ENCODE measurements at places on chromosomes 2 and 18.

- no peak for DNase-seq
These were observed 5.3 kb upstream of the ITPRID2 start for GRCh38 chr2:181886192-181886591.

DNA sequence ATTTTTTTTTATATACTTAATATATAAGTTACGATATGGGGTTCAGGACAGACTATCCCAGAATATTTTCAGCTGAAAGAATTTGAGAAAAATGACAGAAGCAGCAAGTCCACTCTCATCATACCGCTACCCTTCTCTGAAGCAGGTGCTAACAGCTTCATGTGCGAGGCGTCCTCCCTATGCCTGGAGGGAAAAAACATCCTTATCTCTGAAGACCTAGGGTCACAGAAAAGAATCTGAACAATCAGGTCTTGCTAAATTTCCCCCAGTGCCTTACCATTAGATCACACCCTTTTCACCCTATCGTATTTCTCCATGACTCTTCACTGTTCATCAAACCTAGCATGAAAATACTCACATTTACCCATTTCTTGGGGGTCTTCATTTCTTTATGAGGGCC, 51.9 kb upstream of the CREB1 start:
- no peak for DNase-seq

GRCh38 chr2:158731386-158731785, 63.7 kb upstream of the DAPL1 start:
- no peak for DNase-seq

GRCh38 chr2:80154231-80154915, 150.2 kb downstream of the LRRTM1 start:
- no peak for DNase-seq

GRCh38 chr2:238235856-238236255, 4.0 kb downstream of the HES6 start:
- no peak for DNase-seq

DNA sequence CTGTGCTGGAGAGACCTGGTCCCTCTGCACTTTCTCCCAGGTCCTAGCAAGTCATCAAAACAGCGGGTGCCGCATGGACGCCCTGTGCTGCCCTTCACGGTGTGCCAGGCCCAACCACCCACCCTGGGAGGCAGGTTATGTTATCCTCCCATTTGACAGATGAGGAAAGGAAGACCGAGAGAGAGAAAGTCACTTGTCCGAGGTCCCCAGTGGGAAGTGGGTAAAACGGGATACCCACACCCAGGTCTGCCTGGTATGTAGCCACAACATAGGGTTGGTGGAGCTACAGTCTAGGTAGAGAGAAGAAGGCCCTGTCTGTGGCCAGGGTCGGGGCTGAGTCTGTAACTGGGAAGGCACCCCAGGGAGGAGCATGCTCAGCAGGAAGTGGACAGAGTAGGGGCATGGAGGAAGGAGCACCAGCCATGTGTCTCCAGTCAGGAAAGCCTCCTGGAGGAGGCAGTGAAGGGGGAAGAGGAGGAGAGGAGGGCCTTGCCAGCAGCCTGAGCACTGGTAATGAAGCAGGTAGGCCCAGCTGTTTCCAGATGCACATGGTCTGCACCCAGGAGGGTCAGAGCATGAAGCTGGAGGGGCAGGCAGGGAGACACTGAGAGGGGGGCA, 98.4 kb downstream of the ZFP36L2 start:
- no peak for DNase-seq

DNA sequence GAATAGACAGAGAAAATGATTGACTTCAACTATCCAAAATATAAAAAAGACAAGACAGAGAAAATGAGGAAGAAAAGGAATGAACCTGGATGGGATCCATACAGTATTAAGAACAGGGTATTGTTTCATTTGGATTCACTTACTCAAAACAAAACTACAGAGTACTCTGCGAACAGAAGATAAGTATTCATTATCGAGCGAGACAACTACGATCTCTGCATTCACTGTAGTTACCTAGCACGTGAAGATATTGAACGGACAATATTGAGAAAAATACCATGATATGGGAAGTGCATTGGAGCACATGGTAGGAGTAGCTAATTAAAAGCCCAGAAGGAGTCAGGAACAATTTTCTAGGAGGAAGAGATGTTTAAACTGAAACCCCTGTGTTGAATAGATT, 1.0 kb upstream of the ORC2 start:
- DNase-seq, result no peak

- DNase-seq, result no peak
These were observed 357.9 kb downstream of the PID1 start for GRCh38 chr2:228913176-228913575.

DNA sequence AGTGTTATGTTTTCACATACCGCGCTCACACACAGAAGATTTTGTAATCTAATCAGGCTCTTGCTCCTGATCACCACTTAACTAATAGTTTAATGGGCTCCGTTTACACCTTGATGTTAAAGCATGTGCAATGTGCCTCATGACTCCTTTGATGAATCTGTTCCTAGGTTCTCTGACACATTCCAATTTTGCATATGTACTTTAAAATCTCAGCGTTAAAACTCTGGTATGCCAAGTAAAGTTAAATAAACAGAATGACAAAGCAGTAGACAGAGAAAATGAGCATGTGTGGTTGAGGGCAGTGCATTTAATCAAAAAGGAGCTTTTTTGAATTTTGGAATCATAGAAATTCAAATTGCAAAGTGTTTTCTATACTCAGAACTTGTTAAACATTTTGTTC, 96.4 kb downstream of the TCF4 start:
- no peak for DNase-seq

GRCh38 chr2:226405465-226405864, 394.2 kb downstream of the IRS1 start:
- no peak for DNase-seq

DNA sequence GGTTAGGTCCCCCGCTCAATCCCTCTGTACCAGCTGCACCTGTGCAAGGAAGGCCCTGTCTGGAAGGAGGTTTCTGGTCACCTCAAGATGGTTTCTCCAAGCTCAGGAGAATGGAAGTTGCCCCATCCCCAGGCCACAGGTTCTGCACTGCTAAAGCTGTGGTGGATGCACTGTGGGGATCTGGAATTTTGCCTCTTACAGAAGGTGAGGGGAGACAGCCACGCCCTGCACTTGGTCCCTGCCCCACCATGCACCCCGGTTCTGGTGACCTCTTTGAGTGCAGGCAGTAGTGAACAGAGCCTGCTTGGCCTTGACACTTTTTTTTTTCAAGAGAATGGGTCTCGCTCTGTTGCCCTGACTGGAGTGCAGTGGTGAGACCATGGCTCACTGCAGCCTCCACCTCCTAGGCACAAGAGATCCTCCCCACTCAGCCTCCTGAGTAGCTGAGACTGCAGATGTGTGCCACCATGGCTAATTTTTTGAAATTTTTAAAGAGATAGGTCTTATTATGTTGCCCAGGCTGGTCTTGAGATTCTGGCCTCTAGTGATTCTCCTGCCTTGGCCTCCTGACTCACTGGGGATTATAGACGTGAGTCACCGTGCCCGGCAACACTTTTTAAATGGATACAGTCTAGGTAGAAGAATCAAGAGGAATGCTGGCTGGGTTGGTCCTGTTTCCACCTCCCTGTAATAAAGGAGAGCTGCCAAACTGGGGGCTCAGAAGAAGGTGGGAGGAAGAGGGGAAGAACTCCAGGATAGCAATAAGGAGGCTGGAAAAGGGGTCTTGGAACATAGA, 5.8 kb upstream of the NT5DC4 start:
- DNase-seq, result no peak

DNA sequence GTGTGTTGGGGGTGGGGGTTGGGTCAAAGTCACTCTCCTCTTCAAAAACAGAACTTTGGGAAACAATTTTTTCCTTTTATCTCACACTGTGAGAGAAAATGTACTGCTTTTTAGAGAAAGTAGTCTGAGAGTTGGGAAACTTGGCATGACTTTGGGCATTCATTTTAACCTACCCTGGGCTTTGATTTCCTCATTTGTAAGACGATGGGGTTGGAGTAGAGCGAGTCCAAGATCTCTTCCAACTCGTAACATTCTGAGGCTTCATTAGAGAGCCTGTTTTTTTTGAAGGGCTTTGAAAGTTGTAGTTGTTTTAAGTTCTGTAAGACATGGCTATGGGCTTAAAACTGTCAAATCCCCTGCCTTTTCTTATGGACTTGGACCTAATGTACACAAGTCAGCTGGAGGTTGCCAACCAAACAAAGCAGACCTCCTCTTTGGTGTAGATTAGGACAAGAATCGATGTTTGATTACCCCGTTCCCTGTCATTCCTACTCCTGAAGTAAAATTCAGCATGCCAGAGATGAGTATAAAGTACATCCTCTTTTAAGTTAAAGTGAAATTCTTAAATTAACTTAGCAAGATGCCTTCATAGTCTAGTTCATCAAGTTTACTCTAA, 8.4 kb downstream of the PHLPP1 start:
- DNase-seq, result no peak

DNA sequence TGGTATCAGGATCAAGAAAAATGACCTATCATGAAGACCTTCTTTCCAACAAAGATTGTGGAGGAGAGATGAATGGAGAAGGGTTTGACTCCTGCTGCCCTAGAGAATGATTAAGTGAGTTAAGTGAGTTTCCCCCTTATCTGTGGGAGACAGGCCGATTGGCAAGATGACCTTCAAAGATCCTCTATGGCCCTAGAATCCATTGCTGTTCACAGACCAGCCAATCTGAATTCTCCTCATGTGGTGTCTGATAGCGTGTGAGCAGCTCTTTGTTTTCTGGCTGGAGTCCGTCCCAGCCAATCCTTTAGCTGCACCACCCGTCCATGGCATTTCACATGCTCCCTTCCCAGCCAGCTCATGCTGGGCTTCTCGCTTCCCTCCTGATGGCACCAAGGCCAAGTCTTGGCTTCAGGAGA, 79.4 kb downstream of the MARCHF4 start:
- no peak for DNase-seq

GRCh38 chr18:74139888-74140287, 7.7 kb downstream of the FBXO15 start:
- no peak for DNase-seq

DNA sequence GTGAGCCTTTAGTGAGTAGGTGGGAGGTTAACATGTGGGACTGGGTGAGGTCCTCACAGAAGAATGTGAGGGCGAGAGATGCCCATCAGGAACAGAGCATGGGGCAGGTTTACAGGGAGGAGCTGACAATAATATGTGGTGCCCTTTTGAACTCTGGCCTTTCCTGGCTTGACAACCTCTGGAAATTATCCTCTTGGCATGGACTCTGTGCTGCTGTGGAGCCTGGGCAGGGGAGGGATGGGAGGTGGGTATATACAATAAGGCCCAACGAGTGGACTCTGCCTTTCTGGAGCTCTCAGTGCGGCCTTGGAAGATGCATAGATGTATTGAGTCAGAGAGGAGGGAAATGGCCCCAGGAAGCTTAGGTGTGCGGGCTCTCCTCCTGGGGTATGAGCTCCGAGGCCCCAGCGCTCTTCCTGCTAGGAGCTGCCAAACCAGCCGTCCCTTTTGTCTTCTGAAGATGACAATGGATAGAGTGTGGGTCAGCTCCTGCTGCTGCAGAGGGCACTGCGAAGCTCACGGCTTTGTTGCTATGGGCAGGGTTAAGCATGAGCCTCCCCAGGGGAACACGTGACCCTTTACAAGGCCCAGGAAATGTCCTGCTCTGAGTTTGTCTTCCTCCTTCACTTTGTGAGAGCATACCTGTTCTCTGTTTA, 8.7 kb upstream of the PSD4 start:
- DNase-seq, result no peak

DNA sequence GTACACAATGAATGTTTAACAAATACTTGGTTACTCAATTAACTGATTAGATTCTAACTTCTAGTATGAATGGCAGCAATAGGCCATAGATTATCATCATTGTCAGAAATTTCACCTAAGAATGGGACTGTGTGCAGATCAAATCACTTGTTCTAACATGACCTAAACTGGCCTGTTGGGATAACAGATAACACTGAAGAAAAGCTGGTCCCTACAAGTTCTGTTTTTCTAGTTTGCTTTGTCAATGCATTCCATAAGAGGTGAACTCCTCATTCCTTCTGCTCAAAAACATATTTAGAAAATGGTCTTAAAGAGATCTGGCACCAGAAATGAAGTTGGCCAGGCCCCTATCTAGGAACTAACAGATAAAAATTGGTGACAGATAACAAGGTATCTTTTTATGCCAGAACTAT, 175.4 kb downstream of the THADA start:
- no peak for DNase-seq

DNA sequence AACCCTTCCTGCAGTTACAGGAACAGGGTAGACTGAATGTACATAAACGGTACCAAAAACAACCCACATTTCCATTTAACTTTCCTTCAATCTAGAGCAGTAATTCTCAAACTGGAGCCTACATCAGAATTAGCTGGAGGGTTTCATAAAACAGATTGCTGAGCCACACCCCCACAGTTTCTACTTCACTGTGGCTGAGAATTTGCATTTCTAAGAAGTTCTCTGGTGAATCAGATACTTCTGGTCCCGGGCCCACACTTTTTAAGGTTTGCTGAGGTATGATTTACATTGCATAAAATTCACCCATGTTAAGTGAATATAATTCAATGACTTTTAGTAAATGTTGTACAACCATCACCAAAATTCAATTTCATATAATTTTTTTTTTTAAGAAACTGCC, 113.7 kb downstream of the SRBD1 start:
- DNase-seq, result no peak

DNA sequence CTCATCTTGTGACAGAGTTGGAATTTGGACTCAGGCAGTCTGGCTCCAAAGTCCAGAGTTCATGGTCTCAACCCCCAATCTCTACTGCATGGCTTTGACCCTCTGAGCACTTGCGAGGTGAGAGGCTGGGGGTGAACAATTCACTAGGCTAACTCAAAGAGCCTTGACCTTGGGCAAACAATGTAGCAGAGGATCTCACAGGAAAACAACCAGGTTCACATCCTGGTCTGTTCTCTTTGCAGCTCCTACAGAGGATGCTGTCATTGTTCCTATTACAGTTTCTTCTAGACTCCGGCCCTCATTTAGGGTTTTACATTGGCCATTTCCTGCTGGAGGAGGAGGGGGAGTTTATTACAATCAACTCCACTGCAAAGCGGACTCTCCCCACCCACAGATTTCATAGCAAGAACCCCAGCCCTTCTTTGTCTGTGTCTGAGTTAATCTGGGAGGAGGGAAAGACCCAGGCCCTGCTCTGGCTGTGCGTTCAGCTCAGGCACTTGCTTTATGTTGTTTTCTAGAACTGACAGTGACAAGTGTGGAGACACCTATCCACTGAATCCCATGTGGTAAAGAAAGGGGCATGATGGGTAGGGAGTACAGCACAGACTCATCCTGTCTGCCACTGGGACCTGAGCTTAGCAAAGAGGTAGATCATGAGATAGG, 101.6 kb downstream of the LBH start:
- DNase-seq, result peak; percentile 35

- DNase-seq, result no peak
These were observed 13.7 kb downstream of the SOS1 start for GRCh38 chr2:39107156-39107555.
